Esophagus mucosa (tissue), 1 donor: ENCODE measurements at places on chromosomes 13 and 19. TPM values are rescaled to one million over a fixed set of nuclear protein-coding genes. Genes with fewer than 3 reads are reported as not detected.

PNMA8A gene
- 0.12 TPM for total RNA-seq

DNA sequence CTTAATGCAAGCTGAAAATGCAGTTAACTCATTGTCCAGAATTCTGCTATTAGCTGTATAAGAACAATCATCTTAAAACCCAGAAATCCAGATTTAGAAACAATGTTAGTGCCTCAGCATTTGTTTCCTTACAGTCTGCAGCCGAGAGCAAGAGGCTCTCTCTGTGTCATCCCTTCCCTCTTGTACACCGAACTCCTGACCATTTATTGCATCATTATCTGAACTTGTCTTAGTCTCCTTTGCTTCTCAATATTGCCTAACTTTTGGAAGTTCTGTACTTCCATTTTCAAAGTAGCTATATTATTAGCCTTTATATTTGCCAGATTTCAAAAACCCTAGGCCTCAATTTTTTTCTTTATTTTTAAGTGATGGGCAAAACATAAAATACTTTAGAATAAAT, 27.1 kb downstream of the RNASEH2B start:
- ATAC-seq, result no peak

CIRBP gene
- 172 TPM for total RNA-seq

DNA sequence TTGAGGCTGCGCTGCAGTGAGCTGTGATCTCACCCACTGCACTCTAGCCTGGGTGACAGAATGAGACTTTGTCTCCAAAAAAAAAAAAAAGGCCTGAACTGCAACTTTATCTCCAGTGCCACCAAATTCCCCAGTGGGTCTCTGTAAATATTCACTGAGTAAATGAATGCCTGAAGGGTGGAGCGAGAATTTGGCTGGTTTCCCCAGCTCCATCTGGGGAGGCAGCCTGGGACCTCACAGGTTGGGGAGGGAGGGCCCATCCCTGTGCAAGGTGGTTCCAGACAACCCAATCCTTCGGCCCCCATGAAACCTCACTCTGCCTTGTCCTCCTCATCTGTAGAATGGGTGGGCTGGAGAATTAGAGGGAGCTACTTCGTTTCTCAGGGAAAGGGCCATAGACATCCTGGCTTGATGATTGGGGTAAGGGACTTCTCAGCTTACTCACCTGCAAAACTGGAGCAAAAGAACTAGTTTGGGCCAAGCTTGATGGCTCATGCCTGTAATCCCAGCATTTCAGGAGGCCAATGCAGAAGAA, 4.2 kb upstream of the PKN1 start:
- ATAC-seq, result no peak

- no peak for ATAC-seq
Measured at GRCh38 chr19:12364391-12365235, 870 bp downstream of the ZNF442 start.

- no peak for ATAC-seq
Measured at GRCh38 chr19:42316223-42317211, 3.4 kb downstream of the TMEM145 start.

DNA sequence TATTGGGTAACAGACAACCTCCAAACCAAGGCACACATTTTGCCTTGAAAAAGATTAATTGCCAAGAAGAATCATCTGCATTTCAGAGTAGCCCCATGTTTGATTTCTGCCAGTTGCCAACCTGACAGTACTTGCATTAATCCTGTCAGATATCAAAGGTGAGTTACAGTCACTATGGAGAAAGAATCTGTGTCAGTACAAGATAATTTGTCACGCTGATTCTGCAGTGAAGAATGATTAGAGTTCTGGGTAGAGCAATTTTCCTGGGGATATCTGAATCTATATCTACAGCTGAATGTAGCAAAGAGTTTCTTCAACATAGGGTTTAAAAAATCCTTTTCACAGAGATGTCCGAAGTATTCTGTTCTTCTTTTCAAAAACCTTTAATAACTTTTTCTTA, 150.7 kb downstream of the AKAP11 start:
- no peak for ATAC-seq

LRP3 gene
- total RNA-seq, result 3.9 TPM

DNA sequence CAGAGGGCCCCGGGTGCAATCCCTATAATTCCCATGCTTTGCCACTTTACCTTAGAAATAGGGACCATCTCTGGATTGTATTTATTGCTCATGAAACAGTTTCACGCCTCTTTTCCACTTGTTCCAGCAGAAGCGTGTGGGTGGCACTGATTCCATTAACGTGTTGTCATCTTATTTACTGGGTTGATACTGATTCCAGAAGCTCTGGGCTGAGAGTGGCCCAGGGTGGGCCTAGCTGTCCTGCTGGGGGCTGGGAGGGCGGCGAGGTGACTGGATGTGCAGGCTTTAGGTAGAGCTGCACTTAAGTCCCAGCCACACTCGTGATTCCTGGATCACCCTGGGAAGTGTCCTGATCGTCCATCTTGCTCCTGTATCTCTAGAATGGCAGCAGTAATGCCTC, 155.0 kb downstream of the TEX29 start:
- no peak for ATAC-seq
